Stimulated activated CD4-positive, alpha-beta T cell treated with anti-CD3 and anti-CD28 coated beads, Interleukin-1b, Interleukin-23, amount 100 ng/mL, for 1 hour (primary cell): ENCODE measurements at places on chromosomes 2 and 18.

DNA sequence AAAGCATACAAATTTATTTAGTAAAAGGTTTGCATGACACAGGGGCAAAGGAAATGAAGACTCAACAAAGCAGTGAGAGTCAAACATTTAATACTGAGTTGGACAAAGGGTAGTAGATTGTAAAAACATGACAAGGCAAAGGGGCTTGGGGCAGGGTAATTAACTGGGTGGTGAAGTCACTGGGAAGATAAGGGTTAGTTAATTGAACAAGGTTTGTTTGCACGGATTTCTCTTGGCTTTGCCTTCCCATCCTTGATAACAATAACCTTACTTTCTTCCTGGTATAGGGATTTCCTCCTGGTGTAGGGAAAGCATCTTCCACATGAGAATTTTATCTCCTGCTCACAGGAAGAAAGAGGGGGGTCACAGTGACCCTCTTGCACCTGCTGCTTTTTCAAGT is 26.8 kb upstream of the RTTN start:
- DNase-seq: no peak

GRCh38 chr2:30684026-30684425 is 123.2 kb downstream of the CAPN13 start:
- no peak for DNase-seq

GRCh38 chr2:45974762-45975408 is 322.3 kb upstream of the EPAS1 start:
- DNase-seq: no peak

- DNase-seq: no peak
These were observed 302.2 kb upstream of the STON1 start for GRCh38 chr2:48227617-48228344.

DNA sequence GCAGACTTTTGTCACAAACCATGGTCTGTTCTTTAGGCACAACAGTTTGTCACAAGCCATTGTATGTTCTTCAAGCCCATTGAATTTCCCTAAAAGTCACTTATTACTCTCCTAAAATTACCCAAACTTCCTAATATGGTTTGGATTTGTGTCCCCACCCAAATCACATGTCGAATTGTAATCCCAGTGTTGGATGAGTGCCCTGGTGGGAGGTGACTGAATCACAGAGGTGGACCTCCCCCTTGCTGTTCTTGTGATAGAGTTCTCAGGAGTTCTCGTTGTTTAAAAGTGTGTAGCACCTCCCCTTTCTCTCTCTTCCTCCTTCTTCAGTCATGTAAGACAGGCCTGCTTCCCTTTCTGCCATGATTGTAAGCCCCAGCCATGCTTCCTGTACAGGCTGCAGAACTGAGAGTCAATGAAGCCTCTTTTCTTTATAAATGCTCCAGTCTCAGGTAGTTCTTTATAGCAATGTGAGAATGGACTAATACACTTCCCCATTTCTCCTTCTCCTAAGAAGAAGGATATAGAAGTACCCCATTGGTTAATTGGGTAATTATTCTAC is 11.2 kb upstream of the GYPC start:
- no peak for DNase-seq

DNA sequence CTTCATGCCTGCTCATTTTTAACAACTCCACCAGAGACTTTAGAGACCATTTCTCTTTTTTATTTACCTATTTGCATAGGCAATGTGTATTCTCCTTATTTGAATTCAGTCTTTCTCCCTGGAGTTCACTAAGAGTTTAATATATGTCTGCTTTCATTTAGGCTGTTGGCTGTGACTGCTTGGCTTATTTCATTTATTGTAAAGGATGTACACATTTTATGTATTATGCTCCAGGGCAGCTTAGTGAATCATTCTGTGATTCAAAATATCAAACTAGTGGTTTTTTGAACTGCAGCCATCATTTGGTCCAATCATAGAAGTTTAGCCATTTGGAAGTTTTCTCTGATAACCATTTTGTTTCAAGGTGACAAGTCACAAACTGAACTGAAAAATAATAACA is 229.6 kb downstream of the LPIN1 start:
- no peak for DNase-seq

DNA sequence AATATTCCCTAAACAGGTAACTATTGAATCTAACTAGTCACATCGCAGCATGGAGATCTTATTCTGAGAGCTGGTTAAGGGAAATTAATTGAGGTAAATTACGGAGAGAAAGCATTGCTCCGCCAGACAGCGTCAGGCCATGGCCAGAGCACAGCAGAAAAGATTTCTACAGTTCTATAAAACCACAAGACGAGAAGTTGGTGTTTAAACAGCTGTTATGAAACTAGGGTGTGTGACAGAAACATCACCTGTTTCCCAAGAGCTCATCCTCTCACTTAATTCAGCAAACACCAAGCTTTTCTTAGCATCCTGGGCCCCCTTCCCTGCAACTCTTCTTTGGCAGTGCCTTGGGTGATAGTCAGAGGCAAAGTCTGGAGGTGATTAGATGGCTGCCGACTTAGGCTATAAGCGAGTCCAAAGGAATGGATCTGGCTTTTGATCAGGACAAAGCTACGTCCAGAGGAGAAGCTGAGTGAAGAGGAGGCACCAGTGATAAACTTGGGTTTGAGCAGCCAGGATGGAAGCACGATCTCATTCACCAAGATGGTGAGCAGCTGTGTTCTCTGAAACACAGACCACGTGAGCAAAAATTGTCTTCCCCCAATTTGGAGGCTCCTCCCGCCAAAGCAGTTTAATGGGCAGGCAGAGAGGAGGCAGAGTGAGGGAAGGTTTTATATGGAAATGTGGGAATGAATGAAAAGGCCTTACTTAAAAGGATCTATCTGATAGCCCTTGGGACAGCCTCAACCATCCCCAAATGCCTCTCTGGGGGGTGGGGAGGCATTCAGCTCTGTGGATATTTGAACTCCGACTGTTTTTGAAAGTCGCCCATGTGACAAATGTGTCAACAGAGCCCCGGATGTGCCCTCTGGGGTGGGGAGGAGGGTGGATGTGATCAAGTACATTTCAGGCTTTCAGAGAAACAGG is 57.8 kb downstream of the PKDCC start:
- peak; percentile 28 for DNase-seq

DNA sequence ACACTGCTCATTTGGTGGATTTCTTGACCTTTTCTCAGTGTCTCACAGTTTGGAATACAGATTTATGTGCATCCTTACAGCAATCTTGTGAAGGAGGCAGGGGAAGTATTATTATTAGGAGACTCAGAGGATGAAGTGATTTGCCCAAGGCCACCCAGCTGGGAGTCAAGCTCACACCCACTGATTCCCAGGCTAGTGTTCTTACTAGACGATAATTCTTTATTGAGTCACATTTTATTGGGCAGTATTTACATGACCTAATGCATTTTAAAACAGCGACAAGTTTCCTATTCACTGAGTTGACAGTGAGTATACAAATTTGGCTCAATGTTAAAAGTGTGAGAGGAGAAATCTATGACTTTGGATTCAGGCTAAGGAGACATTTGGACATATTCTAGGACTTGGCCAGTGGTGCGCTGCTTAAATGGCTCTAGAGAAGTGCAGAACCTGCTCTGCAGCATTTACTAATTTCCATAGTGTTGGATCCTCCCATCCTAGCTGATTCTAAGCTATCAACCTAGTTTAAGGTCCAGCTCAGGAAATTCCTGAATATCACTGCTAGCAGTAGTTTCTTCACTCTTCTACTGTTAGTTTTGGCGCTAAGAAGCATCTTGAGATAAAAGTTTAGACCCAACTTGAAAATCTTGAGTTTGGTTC is 199.3 kb downstream of the MTX2 start:
- DNase-seq: no peak

DNA sequence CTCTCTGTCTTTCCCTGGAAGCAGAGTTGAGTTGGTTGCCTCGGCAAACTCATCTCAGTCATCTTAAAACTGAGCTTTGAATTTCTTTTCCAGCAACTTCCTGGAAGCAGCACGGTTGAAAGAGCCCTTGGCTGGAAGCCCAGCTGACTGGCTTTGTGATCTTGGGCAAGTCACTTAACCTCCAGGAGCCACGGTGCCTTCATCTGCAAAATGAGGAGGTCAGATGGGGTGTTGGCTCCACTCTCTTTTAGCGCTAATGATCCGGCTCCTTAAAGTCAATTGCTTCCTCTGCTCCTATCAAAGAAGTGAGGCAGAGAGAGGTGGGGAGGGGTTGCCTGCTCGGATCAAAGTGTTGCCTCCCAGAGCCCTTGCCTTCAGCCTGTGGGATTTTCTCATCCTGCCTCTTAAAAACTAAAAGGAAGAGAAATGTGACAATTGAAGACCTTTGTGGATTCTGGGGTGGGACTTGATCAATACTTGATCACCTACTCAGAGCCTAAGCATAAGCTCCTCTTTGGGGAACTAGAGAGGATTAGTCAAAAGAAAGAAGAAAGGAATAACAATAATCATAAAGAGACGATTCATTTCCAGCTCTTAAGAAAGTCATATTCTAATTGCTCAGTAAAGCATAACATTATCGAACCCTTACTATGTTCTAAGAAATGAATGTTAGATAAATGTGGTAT is 86.6 kb downstream of the MYCN start:
- no peak for DNase-seq

- no peak for DNase-seq
These were observed 52.3 kb downstream of the C18orf63 start for GRCh38 chr18:74367905-74368304.

- no peak for DNase-seq
These were observed 4.6 kb downstream of the INHA start for GRCh38 chr2:219576505-219577388.

DNA sequence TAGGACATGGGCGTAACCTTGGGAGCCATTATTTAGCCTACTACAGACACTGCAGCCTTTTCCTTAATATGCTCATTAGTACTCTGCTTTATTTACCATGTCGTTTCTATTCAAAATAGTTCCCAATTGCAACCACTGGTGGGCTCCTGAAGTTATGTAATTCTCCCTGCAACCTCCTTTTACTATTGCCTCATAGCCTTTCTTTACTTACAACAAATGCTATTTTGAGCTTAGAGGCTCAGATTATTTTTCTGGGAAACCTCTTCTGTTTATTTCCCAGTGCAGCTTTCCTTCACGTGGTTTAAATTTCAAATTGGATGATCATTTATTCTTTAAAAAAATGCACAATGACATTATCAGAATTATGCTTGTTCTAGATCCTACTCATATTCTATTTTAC is 492.3 kb upstream of the TMEFF2 start:
- no peak for DNase-seq

DNA sequence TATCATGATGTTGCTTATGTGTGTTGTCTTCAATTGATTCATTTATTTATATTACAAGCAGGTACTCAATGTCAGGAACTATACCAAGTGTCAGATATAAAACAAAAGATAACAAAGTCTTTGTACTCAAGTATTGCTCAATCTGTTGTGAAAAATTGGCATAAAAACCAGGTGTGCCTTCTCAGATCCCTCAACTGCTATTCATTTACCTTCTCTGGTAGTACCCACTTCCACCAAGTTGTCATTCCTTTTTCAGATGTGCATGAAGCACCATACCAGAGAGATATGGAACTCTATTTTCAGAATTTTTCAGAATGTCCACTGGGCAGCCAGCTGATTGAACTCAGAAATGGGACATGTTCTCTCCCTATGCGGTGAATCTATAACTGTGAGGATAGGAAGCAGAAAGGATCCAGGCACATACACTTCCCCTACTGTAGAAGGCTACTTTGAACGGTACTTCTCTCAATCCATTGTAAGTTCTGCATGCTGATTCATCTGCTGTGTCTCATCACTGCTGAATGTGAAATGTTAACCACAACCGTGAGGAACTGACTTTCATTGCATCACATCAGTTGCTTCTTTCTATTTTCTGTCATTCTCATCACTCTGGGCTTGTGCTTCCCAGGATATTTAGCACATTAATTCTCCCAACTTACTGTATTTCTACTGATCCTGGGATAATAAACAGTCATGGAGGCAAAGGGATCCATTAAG is 1621.3 kb downstream of the SUCLG1 start:
- DNase-seq: no peak

GRCh38 chr2:150459281-150459680 is 28.2 kb downstream of the RND3 start:
- DNase-seq: no peak

GRCh38 chr2:203583701-203584100 is 48.6 kb upstream of the RAPH1 start:
- no peak for DNase-seq

- DNase-seq: no peak
These were observed 102.7 kb downstream of the CSRNP3 start for GRCh38 chr2:165572151-165572550.

GRCh38 chr2:15947431-15947830 is 7.1 kb downstream of the MYCN start:
- no peak for DNase-seq

GRCh38 chr2:236912326-236913120 is 173.2 kb upstream of the COPS8 start:
- no peak for DNase-seq
